Heart left ventricle (tissue), 16 donors: ENCODE measurements at places on chromosomes 2 and 18. TPM values are rescaled to one million over a fixed set of nuclear protein-coding genes. Genes with fewer than 3 reads are reported as not detected.

C18orf63 gene
- polyA plus RNA-seq, result not detected

DNA sequence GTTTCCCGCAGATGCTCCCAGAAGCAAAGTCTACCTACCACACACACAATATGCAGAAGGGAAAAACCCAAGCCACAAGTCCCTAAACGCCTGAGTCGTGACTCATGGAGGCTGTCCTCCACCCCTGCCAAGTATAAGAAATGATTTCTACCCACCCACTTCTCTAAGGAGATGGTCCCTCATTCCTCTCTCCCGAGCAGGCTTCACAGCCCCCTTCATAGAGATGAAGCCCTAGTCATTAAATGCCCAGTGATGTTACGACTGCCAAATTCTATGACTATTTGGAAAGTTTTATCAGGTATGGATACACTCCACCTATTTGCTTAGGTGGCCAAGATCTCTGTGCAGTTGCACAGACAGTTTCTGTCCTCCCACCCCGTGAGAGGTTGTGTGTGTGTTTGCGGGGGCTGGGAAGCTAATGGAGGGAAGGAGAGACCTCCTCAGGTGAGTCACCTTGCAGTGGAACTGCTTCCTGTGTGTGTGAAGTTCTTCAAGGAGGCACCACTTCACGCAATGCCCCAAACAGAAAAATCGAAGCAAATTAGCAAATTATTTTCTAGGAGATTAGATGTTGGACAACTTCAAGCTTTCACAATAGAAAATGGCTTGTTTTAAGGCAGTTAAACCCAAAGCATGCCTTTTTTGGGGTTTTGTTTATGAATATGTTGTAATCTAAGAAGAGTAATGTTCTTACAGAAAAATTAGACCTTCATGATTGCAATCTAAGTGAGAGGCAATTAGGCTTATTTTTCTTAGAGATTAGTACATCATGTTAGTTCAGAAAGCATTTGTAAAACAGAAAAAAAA lies 175.2 kb downstream of the TGIF1 start:
- DNase-seq, result no peak

DNA sequence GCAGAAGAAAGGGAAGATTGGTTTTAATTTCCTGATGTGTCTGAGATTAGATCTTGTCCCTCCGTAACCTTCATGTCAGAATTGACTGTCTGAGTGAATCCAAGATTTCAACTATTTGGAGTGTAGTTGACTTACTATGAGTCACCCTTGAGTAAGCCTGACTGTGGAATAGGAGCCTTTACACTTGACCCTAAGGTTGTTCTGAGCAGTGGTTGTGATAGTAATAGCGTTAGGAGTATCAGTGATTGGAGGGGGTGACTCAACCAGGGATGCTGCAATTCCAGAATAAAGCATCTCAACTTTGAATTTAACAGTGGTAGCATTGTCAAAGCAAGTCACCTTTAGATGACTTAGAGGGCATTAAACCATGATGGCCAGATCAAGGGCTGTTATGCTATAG lies 979.5 kb upstream of the FAM98A start:
- no peak for DNase-seq

DNA sequence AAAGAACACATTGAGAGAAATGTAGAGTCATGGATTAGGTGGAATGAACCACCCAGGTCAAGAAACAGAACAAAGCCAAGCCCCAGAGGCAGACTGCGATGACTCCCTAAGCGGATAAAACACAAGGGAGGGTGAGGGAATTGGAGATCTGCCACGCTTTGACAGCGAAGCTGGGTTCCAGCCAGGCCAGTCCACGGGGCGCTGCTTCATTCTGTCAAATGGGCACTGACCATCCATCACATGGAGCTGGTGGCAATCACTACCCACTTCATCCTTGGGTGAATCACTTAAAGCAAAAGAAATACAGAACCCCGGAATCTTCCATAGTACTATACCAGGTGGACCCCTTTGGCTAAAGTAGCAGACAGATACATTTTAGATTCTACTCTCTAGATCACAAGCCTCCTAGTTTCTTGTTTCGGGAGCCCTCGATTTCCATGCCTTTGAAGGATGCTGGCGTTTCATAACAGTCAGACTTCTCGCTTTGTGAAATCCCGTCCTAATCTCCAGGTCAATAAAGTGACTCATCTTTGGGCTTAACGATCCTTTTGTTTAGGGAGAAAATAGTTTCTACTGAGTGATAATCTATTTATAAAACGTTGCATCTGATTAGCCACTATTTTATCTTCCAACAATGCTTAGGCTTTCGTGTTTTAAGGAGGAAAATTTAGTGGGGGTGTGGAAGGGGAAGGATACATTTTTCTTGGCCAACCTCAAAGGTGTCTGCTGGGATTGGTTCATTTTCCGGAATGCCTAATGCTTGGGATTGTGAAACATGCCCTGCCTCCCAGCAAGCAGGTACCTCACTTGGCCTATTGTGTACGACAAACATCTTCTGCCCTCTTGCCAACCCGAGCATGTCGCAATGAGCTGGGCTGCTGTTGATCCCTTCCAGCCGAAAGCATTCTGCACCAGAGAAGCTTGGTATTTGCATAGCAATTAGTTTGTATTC lies 44.1 kb upstream of the HDAC4 start:
- DNase-seq, result no peak

DNA sequence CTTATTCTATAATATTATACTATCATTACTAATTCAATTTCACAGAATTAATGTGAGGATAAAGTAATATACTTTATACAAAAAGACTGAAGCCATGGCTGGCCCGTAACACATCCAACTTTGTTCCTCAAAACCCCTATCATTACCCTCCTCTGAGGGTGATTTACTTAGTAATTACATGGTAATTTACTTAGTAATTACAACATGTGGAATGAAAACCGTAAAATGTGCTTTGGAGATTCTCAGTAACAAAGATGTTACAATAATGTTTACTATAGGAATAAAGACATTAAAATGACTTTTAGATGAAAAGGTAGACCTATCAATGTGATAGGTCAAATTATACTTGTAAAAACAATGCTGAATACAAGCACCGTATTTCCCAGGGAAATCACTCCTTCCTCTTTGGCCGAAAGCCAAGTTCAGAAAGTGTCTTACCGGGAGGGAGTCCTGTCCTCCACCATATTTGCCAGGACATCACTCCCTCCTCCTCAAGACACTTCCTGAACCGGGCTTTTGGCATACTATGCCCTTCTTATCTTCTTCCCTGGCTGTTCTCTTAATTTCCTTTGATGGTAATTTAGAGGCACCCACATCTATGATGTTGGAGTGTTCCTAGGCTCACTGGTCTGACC lies 1047.8 kb downstream of the SOCS6 start:
- no peak for DNase-seq

GRCh38 chr2:24123922-24124580 lies 782 bp downstream of the FAM228B start:
- no peak for DNase-seq

DNA sequence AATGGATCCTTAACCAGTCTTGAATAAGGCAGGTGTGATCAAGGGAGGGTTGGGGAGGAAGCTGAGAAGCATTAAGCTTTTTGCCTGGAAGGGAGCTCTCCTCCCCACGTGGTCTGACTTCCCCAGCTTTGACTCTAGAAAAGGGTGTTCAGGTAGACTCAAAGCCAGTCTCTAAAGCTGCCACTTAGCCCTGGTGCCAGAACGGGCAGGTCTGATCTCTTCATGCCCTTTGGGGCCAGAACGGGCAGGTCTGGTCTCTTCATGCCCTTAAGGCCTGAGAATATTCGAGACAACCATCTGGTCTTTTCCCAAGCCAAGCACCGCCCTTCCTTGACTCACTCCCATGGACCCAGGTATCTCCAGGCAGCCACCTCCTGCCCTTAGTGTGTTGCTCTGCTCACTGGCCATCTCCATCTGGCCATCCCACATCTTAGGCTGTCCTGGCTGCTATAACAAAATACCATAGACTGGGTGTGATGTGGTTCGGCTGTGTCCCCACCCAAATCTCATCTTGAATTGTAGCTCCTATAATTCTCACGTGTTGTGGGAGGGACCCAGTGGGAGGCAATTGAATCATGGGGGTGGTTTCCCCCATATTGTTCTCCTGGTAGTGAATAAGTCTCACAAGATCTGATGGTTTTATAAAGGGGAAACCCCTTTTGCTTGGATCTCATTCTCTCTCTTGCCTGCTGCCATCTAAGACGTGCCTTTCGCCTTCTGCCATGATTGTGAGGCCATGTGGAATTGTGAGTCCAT lies 59.4 kb downstream of the SNORC start:
- no peak for DNase-seq

DNA sequence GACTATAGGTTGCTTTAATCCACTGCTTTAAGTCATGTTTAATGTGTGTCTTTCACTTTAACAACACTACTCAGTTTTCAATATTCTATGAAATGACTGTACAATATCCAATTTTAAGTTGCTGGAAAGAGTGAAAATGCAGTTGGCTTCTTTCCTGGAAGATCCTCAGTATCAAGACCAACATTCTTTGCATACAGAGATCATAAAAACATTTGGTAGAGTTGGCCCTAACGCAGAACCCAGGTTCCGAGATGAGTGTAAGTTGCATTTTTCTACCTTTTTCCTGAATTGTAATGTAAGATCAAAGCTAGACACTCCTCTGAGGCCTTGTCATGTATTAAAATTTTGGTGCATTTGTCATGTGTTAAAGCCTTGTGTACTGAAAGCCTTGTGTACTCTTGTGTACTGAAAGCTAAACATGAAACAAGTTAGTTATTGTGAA lies 42.9 kb upstream of the TNFRSF11A start:
- DNase-seq, result no peak

GRCh38 chr2:161557538-161557937 lies 66.7 kb upstream of the SLC4A10 start:
- DNase-seq, result no peak

DNA sequence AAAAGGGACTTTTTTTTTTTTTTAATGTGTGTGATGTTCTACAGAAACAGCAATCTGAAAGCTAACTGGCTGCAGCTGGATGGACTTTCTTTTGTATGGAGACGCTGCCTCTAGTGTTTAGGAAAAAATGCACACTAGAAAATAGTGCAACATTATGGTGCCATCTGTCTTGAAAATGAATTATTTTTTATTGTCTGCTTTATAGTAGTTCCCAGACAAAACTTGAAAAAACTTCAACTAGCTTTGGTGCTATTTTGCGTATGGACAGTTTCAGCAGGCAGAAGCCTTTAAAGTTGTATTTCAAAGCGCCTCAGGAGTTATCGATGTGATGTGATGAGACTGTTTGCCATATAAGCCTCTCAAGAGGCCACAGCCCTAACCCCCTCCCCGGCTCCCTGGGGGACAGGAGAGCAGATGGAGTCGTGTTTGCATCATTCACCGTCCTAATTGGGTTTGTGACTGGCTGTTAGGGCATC lies 86.9 kb downstream of the LTBP1 start:
- no peak for DNase-seq

SPC25 gene
- not detected for polyA plus RNA-seq
